ENCODE measurements at places on chromosomes 12 and 14.

DNA sequence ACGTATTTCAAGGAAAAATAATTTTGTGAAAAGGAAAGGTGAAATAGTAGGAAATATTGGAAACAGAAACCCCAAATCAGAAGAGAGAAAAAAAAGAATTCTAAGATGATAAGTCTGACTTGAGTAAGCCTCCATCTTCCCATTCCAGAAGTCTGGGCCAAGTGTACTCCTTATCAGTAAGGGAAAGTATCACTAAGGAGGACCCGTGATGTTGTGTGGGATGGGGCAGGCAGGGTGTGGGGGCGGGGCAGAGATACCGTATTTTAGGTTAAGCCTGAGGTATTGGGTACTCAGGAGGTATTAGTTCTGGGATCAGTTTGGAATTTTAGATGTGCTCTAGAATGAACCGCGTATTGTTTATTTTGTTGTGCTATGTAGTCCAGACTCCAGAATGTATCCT, 33.8 kb upstream of the PSMA6 start:
- no peak for DNase-seq

GRCh38 chr14:103613517-103613916, 15.5 kb upstream of the KLC1 start:
- no peak for DNase-seq

GRCh38 chr14:39247256-39247655, 13.5 kb downstream of the MIA2 start:
- DNase-seq: no peak

DNA sequence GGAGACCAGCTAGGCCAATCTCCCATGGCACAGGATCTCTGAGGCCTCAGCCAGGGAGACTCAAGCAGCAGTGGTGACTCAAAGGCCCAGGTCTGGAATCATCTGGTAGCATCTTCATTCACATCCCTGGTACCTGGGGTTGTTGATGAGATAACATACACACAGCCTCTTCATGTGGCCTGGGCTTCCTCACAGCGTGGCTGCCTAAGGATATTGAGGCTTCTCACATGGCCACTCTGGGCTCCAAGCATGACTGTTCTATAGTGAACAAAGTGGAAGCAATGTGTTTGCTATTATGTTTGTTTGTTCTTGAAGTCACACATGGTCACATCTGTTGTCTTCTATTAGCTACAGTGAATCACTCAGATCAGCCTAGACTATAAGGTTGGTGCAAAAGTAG, 584.1 kb downstream of the VRK1 start:
- DNase-seq: no peak

DNA sequence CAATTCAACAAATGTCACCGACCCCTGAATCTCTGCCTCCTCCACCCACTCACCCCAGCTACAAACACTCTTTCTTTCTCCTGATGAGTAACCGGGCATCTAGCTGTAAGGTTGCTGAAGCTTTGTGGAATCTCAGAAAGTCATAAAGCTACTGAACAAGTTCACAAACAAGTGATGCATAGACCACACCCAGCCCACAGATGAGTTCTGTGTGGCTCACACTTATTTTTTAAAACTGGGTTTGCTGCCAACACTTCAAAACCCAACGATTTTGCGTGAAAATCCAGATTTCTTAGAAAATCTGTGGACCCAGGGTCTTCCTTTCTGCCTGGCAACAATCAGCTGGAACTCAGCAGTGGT, 96.1 kb downstream of the APAF1 start:
- DNase-seq: no peak

- peak; percentile 83 for DNase-seq
Measured at GRCh38 chr12:12786706-12787601, 1.5 kb downstream of the APOLD1 start.

DNA sequence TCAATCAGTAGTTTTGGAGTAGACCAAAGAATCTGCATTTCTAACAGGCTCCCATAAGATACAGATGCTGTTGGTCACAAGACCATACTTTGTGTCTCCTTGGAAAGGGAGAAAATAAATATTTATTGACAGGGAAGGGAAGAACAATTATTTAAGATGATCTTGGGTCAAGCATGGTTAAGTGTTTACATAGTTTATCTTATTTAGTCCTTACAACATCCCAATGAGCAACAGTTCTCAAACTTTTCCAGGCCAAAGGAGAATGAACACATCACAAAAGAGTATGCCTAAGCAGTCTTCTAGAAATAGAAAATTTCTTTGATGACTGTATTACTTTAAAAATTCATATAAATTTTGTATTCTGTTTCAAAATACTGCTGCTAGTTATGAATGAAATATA, 8.8 kb downstream of the LPCAT3 start:
- no peak for DNase-seq

DNA sequence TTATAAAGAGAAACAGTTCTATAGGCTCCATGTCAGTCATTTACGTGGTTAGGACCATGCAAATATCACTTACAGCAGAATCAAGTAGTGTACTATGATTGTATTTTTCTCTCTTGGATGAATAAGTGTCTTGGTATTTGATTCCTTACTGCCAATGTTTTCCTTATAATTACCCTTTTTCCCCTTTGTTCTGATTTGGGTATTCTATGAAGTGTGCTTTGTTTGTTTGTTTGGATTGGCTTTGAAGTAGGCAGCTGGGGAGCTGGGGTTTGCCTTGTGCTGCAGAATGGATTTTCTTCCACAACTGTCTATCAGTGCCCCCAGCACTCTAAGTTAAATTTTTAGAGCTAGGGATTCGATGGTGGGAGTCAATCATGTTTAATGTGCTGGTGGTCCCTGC, 12.4 kb downstream of the TMEM120B start:
- DNase-seq: no peak

DNA sequence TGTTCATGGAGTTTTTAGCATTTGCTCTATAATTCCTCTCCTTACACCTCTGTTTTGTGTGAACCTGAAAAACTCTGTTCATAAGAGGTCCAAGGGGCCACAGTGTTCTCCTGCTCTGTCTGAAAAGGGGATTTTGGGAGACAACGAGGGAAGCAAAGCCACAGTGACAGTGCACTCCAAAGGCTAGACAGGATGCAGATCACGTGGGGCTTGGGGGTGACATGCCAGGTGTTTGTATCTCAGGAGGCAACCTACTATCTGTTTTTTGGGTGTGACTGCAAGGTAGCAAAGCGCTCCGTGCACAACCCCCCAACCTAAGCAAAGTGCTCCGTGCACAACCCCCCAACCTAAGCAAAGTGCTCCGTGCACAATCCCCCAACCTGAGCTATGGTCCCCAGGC, 5.1 kb upstream of the CHD4 start:
- DNase-seq: no peak

- DNase-seq: no peak
Measured at GRCh38 chr12:120096671-120097202, 19.8 kb downstream of the RAB35 start.

GRCh38 chr12:63070709-63071108, 80.3 kb downstream of the AVPR1A start:
- DNase-seq: no peak

DNA sequence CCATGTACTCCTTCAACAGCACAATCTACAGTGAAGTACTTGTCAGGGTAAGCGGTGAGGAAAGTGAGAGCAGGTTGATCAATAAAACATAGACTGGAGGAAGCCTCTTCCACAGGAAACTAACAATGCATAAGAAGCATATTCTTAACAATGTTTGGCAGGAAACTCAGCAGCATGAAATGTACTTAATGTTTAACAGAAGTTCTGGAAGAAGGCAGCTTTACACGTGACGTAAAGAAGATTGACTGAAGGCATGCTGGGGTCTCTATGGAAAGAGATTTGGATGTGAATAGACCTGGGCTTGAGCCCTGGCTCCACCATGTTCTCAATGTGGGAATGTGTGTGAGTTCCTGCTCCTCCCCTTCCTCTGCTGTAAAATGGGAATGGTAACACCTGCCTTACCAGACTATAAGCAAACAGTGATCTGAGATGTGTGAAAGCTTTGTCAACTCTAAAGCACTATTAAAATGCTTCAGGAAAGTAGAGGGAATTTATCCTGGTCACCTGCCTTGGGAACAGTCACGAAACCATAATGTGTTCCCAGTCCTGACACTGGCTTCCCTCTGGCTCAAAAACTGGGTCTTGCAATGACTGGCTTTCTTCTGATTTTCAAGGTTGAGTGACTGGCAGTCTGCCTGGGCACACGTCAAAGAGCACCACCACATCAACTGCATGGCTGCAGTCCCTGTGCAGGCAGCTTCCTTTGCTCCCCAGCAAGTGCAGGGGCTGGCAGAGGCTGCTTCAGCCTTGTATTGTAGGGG, 384.6 kb downstream of the APAF1 start:
- DNase-seq: no peak

GRCh38 chr12:6181583-6182278, 18.5 kb upstream of the CD9 start:
- no peak for DNase-seq

DNA sequence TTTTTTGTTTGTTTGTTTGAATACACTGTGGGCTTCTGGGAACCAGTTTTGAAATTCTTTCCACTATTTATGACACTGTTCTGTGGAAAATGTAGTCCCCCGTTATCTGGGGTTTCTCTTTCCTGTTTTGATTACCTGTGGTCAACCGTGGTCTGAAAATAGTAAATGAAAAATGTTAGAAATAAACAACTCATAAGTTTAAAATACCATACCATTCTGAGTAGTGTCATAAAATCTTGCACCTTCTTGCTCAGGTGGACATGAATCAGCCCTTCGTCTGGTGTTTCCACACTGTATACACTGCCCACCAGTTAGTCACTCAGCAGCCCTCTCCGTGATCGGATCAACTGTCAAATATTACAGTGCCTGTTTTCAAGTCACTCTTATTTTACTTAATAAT, 5.1 kb upstream of the PAPOLA start:
- DNase-seq: no peak

DNA sequence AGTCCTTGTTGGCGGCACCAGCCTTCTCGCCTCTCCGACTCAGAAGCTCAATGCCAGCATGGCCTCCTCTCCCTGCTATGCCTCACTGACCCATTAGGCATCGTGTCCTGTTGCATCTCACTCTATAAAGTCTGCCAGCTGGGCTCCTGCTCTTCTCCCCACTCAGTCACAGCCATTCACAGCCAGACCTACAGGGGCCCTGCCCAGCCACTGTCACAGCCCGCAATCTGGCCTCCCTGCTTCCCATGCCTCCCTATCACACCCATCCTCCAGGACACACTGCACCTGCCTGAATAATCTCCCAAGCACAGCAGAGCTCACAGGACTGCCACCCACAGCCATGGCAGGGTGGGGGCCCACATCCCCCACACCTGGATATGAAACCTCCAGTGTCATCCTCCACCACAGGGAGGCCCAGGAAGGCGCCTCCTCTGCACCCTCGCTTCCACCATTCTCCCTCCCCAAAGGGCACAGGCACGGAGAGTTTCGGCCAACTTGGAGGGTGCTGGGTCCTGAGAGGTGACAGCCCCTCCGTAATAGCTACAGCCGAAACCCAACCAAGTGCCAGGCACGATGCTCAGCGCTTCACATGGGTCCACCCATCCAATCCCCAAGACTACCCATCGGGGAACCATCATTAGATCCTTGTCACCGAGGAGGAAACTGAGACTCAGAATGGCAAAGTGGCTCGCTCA, 370.3 kb downstream of the BCL11B start:
- DNase-seq: no peak

DNA sequence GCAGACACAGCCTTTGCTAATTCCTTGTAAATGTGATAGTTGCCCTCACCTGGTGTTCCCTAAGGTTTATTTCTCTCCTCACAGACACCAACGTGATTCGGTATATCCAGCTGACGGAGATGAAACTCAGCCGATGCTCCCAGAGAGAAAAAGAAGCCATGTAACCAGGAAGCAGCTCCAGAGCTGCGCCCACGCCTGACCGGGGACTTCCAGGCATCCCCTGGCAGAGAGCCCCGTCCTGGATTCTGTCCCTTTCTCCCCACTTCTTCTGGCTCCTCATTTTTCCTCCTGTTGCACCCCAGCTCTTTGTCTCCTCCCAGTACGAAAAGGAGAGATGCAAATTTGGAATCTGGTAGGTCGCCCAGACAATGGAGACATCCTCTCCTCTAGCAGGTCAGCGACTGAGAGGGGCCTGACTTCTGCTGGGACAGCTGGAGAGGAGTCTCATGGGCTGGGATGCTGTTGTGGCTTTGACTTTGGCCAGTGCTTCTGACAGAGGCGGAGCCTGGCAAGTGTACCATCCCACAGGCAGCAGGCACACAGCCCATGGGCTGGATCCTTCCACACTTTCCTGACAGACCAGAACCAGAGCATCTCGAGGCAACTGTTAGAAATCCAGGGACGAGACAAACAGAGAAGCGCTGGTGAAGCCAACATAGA, 29.4 kb downstream of the TTC9 start:
- no peak for DNase-seq

DNA sequence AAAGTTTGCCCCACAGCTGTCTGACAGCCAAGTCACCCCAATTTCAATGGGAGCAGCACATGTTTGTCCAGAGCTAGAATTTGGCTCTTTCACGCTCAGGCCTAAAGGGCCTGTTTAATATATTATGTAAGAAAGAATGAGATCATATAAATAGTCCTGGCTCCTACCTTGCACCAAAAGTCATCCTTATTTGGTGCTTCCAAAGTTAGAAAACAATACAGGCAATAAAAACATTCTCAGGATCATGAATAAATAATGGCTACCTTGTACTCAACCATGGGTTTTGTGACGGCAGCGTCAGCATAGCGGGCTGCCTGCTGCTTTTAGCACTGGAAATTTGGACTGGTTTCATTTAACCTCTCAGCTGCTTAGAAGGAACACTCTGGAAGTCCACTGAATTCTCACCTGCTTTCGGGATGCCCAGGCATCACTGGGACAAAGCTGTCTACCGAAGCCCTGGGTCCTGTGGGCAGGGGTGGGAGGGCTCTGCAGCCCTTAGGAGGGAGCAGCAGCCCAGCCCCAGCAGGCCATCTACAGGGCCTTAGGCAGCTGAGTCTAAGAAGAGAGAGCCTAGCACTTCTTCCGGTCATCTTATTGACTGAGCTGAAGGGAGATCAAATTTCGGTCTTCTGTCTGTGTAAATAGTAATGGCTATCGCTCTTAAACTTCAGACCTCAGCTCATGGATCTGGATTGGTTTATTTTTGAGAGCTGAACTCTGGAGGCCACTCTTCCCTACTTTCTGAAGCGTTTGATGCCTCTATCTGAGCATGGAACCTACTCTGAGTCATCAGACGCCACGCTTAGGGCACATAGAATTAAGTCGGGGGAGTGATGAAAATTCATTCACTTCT, 106.5 kb downstream of the SAMD4A start:
- DNase-seq: no peak

DNA sequence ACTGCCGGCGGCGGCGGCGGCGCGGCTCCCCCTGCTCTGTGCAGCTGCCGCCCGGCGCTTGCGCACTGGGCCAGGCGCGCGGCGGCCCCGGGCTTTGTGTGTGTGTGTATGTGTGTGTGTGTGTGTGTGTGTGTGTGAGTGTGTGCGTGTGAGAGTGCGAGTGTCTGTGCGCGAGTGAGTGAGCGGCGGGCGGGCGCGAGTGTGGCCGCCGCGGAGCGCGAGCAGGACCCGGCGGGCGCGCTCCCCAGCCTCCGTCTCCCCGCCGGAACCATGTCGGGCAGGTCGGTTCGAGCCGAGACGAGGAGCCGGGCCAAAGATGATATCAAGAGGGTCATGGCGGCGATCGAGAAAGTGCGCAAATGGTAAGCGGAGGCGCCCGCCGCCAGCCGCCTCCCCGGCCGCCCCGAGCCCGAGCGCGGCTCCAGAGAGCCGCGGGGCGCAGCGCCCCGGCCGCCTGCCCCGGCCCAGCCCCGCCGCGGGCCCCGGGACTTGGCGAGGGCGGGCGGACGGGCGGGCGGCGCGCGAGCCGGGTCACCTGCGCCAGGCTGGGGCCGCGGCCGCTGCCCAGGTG, at the start of gene BCL7A:
TSS of gene BCL7A (plus strand) at position 63 of the 571 bp plus-strand sequence. CDS start at position 271, 208 bp downstream.
- peak; percentile 75 for DNase-seq
